ENCODE measurements at places on chromosomes 6 and 20.

- no peak for DNase-seq
These were observed 60.1 kb downstream of the ZNF831 start for GRCh38 chr20:59223750-59224149.

- DNase-seq, result no peak
These were observed 67.0 kb downstream of the TMEM200A start for GRCh38 chr6:130432838-130433237.

- DNase-seq, result no peak
These were observed 6.1 kb downstream of the GSTA5 start for GRCh38 chr6:52834481-52834880.

DNA sequence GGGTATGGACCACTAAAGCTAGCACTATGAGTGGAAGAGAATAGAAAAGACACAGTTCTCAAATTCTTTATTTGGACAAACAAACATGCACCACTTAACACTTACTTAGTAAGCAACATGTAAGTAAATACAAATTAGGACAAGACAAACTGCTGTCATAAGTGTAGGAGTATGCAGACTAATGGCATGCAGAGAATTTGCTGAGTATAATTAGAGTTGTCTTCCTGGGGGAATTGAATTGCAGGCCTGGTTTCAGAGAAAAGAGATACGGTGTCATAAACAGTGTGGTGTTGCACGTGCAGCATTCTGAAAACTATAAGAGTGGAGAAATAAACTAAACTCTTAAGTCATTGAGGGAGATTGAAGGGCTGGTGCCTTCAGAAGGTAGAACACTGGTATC, 125.2 kb upstream of the EYA4 start:
- DNase-seq, result no peak

- no peak for DNase-seq
These were observed 600.4 kb upstream of the JAG1 start for GRCh38 chr20:11274141-11274594.

GRCh38 chr6:2565499-2565898, 185.2 kb downstream of the MYLK4 start:
- no peak for DNase-seq

- no peak for DNase-seq
These were observed 180.3 kb upstream of the SNX9 start for GRCh38 chr6:157642736-157643135.

DNA sequence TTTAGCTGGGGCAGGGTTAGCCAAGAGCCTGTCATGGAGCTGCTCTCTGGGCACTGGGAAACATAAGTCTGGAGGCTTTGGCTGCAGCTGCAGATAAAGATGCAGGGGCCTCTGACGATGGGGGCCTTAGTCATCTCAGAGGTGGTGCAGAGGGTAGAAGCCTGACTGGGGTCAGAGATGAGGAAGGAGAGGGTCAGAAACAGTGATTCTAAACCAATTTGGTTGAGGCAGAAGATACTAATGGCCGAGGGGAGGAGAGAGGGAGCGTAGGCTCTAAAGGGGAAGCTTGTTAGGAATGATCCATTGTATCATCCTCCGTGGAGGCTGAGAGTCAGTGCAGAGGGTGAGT, 33.8 kb downstream of the PLEKHG1 start:
- DNase-seq, result no peak

- DNase-seq, result no peak
These were observed 6.8 kb downstream of the ULBP2 start for GRCh38 chr6:149948616-149949015.

- DNase-seq, result no peak
These were observed 303.3 kb upstream of the OPRM1 start for GRCh38 chr6:153735761-153736160.

GRCh38 chr6:139369568-139370282, 4.7 kb downstream of the CITED2 start:
- peak; percentile 48 for DNase-seq

GRCh38 chr20:48584391-48585060, 243.3 kb downstream of the PREX1 start:
- no peak for DNase-seq

- DNase-seq, result peak; percentile 83
These were observed 979 bp upstream of the SOD2 start for GRCh38 chr6:159693894-159694545.

GRCh38 chr20:11582060-11582459, 335.6 kb upstream of the BTBD3 start:
- DNase-seq, result no peak

GRCh38 chr20:38608188-38608587, 6.6 kb downstream of the ARHGAP40 start:
- DNase-seq, result no peak

- DNase-seq, result no peak
These were observed 98.6 kb downstream of the NDUFAF5 start for GRCh38 chr20:13883425-13883824.

DNA sequence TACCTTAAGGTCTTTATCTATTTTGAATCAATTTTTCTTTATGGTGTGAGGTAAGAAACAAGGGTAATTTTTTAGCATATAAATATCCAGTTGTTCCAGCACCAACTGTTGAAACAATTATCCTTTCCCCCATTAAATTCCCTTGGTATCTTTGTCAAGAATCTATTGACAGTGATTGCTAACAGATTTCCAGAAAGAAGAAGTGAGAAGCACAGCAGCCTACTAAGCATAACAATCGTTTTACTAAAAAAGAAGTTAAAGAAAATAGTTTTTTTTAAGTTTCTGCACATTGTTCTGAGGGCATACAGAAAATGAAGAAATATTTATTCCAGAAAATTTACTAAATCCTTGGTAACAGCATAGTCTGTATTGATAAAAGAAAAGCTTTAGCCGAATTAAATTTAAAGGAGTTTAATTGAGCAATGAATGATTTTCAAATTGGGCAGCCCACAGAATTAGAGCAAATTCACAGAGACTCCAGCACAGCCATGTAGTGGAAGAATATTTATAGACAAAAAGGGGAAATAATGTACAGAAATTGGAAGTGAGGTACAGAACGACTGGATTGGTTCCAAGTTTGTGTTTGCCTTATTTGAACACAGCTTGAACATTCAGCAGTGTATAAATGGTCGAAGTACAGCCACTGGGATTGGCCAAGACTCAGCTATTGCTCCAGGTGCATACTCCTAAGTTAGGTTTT, 97.9 kb upstream of the UST start:
- DNase-seq, result no peak

DNA sequence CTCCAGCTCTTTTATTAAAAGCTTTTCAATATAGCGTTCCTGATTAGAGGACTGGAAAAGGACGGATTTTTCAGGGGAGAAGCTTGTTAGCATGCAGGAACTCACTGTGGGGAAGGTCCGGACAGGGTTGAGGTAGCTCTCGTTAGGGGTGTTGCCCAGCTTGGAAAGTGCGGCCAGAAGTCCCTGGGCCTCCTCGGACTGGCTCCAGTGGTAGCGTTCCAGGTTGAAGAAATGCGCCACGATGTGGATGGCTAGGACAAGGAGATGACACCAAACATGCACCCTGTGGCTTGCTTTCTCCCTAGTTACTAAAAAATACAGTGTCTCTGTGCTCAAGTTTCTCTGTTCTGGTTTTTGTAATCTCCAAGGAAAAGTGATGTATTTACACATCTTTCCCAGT, 12.5 kb downstream of the NOX3 start:
- DNase-seq, result no peak

DNA sequence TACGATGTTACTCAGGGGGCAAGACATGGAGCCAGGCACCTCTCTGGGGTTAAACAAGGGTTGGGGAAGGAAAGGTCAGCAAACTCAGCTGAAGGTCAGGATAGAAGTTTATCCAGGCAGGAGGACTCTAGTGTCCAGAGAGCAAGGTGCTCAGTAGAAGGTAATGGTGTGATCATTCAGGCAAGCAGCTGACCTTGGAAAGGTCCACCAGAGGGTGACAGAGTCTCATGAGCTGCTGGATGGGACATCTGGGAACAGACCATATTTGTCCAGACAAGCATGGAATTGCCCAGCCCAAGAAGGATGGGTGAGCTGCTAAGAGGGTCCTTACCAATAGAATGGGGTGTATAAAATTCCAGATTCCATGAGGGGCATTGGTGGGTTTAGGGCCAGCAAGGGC, 89.5 kb downstream of the MAP3K7 start:
- no peak for DNase-seq

- no peak for DNase-seq
These were observed 8.7 kb upstream of the SRPK1 start for GRCh38 chr6:35929601-35930000.

GRCh38 chr6:2197177-2197671, 48.2 kb downstream of the GMDS start:
- no peak for DNase-seq

GRCh38 chr6:152048921-152049320, 241.4 kb downstream of the ESR1 start:
- no peak for DNase-seq

DNA sequence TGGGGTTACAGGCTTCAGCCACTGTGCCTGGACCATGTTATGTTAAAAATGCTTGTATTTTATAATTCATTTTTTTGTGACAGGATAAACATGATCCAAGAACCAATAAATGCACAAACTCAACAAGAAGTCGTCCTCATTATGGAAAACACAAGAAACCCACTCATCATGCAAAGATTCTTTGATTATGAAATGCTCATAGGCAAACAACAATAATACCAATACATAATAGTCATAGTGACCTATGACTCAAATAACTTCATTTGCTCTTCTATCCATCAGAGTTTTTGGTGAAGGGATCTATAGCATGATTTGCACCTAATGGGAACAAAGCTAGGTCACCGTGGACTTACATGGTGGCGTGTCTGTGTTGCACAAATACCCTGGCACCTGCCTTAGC, 217.1 kb upstream of the THEMIS start:
- no peak for DNase-seq

GRCh38 chr20:17790296-17790695, 90.5 kb downstream of the BANF2 start:
- DNase-seq, result no peak

DNA sequence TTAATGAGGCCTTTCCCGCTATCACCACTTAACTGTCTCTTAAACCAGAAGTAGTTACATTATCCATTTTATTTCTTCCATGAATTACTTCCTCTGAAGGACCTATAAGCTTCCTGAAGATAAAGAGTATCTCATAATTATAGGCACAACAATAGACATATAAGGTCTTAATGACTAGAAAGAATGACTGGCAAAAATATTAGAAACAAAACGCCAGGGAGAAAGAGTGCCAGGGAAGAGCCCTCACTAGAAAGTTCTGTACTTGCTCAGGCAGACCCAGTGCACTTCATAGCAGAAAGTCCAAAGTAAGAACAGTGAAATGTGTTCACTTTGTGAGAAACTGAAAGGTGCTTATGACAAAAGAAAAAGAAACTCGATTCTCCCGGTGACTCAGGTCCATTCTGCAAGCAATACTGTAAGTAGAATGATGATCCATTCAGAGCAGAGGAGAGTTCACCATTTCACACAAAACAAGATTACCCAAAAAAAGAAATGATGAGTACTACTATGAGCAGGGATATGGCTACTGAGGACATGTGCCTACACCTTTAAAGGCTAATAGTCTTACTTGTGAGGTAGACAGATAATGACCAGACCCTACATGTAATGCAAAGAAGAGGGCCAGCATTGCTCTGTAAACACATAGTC, 5.5 kb downstream of the ZNF334 start:
- DNase-seq, result no peak

DNA sequence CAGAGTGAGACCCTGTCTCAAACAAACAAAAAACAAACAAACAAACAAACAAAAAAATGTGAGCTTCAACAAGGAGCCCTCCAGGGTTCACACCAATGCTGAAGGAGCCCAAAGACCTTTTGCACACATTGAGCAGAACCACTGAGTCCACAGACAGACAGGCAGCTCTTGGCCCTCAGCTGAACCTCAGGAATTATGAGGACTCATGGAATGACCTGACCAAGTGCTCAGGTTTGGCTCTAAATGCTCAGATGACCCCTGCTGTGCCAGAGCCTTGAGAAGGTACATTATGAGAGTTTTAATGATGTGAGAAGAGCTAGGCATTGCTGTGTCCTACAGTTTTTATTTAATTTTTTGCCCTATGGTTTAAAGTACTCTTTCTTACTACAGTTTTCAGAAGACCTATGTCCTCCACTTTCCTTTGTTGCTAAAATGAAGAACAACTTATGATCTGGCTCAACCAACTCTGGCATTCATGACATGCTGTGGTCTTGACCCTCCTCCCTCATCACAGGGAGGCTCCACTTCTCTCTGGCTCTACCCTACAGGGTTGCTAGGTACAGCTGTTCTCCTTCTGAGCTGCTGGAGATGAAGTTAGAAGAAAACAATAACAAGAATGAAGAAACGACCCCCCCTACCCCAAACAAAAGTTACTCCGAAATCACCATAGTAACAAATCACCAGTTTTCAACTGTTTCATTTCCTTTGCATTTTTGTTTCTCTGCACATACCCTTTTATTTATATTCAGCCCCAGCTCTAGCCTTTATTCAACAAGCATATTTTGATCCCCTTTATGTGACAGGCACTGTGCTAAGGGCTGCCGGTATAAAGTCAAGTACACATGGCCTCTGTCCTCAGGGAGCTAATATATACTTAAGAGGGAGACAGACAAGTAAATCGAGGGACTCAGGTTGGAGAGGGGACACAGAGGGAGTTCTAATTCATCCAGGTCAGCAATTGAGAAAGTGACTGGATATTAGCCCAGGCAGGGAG, 128.7 kb upstream of the TRAF3IP2 start:
- no peak for DNase-seq

- DNase-seq, result peak; percentile 51
These were observed 174.1 kb downstream of the DOK5 start for GRCh38 chr20:54649511-54649962.

GRCh38 chr6:105537981-105538578, 135.2 kb upstream of the PREP start:
- DNase-seq, result no peak

GRCh38 chr6:101578306-101578705, 184.8 kb downstream of the GRIK2 start:
- DNase-seq, result no peak

- no peak for DNase-seq
These were observed 106.7 kb downstream of the ADGRB3 start for GRCh38 chr6:68741501-68742386.

DNA sequence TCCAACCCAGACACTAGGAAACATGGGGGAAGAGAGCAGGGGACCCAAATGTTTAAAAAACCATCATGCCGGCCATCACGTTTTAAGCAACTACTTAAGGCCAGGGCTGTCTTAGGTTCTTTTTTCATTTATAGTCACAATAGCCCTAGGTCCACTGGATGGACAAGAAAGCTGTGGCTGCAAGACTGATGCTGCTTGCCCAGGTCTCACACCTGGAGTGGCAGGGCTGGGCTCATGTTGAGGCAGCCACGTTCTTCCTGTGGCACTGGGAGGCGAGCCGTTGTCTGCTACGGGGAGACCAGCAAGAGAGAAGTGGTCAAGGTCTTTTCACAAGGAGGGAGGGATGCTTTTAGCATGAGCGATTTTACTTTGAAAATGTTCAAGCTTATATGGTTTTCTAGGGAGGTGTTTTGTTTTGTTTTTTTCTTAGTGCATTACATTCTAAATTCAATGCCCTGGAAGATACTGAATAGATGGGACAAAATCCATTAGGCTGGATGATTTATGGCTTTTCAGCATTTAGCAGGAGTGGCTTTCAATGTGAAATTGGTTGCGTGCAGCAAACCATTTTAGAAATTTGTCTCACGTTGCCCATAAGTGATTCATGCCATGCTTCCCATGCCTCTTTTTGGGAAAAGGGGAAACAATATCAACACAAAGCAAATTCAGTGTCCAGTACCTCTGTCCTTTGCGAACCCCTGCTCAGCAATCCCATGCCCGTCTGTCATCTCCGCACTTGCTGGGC, 106.6 kb upstream of the SNX9 start:
- no peak for DNase-seq
